Activated CD4-positive, CD25-positive, alpha-beta regulatory T cell treated with anti-CD3 and anti-CD28 coated beads, Interleukin-2, amount 50 U/mL, for 24 hours (primary cell): ENCODE measurements at places on chromosomes 6 and 20.

GRCh38 chr6:35737413-35738211 lies 780 bp downstream of the ARMC12 start:
- ATAC-seq: peak; percentile 64

DNA sequence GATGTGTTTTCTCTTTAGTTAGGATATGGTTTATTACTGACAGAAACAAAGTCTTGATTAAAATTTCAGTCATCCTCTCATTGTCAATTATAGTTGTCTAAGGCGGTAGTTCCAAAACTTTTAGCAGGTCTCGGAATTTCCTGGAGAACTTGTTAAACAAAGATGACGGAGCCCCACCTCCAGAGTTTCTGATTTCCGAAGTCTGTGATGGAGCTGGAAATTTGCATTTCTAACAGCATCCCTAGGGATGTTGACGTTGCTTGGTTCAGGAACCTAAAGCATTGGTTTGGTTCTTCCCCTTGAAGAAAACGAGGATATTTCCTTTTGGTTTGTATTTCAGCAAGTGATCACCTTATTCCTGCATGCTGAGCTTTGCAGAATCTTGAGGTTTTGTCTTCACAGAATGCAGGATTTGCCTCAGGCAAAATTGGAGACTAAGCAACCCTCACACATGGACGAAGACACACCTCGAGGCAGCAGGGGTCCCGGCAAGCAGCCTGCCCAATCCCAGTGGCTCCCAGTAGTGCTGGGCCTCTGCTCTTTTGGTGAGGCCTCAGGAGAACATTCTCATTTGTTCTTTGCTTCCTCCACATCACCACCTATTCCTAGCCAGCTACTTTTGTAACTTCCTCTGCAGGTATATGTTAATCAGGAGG lies 187.1 kb upstream of the PHACTR1 start:
- ATAC-seq: no peak

DNA sequence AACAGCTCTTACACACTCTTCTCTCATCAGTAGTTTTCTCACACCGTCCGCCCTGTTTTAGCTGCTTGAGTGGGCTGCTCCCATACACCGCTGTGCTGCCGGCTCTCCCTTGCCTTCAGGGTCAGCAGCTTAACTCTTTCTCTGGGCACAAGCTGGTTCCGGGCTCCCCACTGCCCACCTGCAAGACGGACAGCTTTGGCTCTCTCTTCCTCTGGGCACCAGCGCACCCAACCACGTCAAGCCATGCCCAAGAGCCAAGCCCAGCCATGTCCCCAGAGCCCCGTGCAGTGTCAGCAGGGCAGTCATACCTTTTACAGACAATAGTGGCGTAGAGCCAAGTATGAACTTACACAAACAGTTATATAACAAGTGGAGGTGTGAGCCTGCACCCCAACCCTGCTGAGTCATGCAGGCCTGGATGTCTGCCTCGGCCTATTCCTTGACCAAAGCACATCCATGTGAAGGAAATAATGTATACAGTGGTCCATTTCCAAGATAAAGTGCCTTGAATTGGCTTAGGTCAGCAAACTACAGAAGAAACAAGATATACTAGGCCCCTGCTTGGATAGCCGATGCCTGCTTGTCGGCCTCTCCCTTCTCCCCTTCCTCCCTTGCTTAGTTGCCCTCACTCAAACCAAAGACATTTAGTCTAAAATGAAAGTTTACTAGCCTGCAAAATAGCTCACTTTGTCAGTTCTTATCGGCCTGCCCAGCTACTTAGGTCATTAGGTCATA lies 89.3 kb downstream of the JPH2 start:
- ATAC-seq: no peak

DNA sequence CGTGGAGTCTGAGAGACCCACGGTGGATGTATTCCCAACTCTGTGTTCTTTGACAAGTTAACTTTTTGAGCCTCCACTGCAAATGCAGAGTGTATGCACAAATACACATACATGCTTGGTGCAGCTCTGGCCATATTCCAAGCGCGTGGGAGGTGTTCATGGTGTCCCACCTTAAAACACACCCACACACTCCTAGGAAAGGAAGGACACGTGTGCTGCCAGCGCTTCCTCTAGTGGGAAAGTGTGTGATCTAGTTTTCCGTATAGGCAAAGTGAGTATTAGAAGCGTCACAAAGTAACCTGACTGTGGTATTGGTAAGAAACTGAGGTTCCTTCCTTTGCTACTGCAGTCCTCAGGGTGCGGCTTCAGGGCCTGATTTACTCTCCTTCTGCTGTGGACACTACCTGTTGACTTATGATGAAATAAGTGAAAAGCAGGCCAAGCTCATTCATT lies 36.0 kb upstream of the MPC1 start:
- ATAC-seq: no peak

DNA sequence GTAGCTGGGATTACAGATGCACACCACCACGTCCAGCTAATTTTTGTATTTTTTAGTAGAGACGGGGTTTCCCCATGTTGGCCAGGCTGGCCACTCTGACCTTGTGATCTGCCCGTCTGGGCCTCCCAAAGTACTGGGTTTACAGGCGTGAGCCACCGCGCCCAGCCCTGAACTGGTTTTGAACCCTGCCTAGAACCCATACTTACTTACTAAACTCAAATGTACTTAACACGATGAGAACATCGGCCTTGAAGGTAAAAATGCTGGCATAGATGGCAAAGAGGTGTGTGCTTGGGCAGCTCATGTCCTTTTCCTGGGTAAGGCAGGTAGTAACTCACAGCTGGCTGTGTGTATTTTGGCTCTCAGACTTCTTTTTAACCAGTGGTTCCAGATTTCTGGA lies 3.2 kb upstream of the ARMC12 start:
- no peak for ATAC-seq

DNA sequence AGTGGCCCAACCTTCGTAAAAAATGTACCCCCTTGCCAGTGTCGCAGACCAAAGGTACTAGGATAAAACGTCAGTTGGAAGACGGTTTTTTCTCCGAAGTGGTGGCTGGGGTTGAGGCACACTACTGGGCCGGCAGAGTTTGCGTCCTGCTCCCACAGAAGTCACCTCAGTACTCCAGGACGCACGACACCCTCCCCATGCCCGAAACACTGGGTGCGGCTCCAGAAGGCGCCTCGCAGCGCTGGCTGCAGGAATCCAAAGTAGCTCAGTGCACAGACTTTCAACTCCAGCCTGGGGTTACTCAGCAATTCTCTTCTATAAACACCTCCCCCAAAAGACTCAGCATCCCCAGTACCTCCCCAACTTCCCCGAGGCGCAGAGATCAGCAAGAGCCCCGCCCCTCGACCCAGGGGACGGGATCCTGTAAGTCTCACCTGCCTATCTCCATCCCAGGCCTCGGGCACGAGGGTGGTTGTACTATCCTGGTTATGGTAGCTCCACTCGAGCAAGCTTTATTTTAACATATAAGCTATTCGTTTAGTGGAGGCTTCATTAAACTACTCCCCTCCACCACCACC lies 88.2 kb downstream of the ZFP64 start:
- ATAC-seq: no peak

DNA sequence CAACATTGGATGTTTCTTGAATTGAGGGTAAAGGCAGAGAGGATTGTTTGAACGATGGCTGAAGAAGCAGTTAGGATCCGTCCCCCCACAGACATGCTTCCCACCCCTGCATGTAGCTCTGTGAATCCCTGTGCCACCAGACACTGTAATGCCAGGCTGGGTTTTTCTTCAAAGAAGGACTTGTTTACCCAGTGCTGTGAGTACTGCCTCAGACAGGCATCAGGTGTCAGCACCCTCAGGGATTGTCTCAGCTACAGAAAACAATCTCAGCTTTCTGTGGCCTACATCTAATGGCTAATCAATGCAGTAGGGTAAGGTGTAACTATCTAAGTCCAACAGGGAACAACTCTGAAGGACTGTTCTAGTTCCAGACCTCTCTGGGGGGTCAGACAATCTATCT lies 853.0 kb upstream of the EPHA7 start:
- no peak for ATAC-seq

DNA sequence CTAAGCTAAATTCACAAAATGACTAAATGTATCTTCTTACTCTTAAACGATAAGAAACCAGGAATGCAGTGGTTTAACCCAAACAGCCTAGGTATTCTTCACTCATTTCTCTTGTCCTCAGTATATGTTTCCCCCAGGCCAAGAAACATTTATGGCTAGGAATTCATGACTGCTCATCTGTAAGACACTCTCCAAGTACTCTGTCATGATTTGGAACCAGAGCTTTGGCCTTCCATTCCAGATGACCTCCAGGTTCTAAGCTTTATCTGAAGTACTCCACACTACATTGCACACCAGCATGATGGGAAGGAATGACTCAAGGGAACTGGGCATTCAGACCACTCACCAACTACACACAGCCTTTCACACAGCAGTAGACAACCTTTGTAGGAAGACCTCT lies 29.3 kb downstream of the NT5E start:
- no peak for ATAC-seq

DNA sequence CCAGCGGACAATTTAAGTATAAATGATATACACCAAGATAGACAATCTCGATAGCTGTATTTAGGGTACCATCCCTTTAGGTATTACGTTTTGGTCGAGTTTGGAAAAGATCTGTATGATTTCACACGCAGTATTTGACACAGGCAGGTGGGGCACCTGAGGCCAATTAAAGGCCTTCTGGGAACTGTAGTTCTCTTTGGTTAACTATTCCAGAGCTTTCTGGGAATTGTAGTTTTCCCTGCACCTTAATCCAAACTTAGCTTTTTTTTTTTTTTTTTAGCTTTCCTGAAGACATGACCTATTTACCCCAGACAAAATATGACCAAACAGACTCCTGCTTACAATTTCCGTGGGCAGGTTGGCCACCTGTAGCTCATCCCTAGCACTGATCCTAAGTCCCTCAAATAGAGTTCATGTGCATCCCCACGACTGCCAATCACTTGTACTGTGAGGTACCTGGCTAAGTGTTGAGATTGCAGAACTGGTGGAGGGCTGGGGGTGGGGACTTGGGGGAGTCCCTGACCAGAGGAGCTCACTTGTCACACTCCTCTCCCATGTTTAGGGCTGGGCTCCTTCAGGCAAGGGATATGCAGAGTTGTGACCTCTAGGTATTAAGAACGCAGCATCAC lies 999 bp upstream of the EHMT2 start:
- ATAC-seq: peak; percentile 34

DNA sequence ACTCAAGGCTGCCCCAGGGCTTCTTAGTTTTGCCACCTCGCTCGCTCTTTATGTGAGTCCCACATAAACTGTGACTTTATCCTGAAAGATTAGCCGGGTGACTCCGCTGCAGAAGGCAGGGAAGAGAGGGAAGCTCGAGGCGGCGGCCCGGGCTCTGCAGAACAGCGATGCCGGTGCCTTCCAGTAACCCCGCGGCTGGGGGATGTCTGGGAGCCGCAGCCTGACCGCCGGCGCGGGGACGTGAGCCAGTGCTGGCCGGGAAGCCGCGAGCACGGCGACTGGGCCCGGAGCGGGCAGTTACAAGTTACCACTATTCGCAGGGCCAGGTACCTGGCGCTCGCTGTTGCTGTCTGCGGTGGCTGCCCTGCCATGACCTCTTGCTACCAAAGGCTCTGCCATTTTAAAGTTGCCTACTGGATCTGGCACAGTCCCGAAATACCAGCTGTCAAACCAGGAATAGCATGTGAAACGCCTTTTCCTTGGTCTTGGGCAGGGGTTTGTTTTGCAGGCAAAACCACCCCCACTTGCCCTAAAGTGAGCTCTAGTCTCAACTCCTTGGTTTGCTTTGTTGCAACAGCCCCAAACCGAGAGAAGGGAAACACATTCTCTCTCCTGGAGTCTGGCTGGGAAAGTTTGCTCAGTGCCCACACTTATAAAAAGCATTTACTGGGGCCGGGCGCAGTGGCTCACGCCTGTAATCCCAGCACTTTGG lies 124.0 kb upstream of the SLC2A12 start:
- ATAC-seq: no peak

GRCh38 chr20:1381753-1382591 lies 10.9 kb downstream of the FKBP1A start:
- no peak for ATAC-seq

- ATAC-seq: no peak
These were observed 149.6 kb downstream of the BCAS1 start for GRCh38 chr20:53920647-53921245.

GRCh38 chr6:110054664-110055386 lies 76.7 kb downstream of the GPR6 start:
- no peak for ATAC-seq

- no peak for ATAC-seq
These were observed 103.8 kb downstream of the PKHD1 start for GRCh38 chr6:51983564-51983963.

DNA sequence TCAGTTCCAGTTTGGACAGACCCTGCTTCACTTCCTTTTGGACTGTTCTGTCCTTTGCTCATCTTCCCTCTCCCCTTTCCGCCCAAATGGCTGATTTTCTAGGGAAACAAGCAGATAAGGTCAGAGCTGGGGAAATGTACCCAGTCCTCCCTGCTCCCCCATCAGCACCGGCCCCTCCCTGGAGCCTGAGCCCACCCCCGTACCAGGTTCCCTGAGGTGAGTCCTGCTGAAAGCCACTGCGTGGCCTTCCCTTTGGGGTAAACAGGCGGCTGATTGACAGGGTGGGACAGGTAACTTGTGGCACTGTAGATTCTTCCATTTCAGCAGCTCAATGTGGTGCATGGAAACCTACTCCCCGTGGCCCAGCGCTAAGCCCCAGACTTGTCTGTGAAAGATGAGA lies 70.5 kb downstream of the NPEPL1 start:
- no peak for ATAC-seq

DNA sequence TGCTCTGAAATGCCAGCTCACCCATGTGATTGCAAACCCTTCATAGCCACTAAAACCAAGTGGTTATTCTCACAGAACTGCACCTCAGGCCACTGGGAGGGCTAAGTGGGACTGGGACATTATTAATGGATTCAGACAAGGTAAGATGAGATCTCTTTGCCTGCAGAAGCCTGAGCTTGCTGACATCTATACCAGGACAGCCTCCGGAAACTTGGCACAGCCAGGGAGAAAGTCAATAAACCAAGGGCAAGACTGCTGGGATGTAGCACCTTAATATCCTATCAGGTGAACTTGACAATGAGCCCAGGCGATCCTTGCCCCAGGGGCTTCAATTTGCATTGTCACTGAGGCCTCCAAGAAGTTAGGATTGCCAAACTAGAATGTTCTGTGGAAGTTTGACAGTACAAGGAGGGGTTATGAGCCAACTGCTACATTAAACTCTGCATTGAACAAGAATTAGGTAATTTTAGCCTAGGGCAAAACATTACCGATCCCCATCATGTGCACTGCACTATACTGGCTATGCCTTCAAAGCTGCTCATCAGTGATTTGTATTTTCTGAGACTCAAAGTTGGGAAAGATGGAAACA lies 60.1 kb upstream of the RALGAPA2 start:
- no peak for ATAC-seq
